Stimulated activated CD4-positive, alpha-beta T cell treated with anti-CD3 and anti-CD28 coated beads, TNF-alpha, amount 100 ng/mL, for 1 hour (primary cell): ENCODE measurements at places on chromosomes 2 and 18.

- no peak for DNase-seq
Measured at GRCh38 chr18:69400253-69400975, at the start of gene DOK6. DOK6 (plus strand) TSS chr18:69400888.

DNA sequence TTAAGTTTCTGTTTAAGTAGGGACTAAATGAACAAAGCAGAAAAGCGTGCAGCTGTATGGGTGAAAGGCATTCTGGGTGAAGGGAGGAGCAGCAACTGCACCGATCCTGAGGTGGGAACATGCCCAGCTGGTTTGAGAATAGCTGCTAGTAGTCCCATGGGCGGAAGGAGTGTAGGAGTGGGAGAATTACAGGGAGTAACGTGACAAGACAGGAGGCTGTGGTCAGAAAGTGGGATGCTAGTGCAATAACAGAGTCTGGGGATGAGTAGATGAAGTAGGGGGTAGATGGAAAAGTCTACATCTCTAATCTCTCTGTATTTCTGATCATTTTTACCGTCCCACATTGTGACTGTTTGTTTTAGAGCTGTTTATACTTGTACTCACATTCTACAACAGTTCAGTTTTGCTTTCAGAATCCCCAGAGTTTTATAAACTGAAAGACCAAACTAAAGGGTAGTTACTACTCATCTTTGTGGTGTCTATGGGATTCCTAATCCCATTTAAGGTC, 118.9 kb downstream of the LCLAT1 start:
- no peak for DNase-seq

GRCh38 chr2:169562519-169562918, 11.1 kb downstream of the FASTKD1 start:
- no peak for DNase-seq

DNA sequence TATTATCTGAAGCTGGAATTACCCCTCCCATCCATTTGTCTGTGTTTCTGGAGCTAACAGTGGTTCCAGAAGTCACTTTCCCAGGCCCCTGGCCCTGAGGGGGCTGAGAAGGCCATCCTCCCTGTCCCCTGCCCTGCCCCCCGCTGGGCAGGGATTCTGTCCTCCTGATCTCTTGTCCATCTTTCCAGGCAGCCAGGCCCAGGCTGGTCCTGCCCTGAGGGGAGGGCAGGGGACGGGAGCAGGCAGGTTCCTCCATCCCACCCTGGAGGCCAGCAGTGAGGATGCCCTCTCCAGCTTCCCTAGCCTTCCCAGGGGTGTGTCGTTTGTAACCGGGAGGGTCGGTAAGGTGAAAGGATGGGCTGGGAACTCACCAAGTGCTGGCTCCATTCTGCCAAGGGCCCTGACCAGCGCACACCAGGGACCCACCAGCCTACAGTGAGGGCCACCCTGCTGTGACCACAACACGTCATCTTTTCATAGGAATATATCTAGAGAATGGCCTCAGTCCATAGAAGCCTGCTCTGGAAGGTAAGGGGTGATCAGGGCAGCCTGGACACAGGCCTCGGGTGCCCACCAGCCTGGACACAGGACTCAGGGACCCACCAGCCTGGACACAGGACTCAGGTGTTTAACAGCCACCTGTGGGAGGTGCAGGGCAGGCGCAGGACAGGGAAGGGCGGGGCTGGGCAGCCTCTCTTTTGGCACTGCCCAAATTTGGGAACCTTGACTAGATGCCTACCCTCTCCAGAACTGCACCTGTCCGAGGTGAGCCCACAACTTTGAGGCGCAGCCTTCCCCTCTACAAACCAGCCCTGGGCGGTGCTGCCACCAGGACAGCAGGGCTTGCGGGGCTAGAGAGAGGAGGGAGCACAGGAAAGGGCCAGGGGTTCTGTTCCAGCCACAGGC, 35.8 kb upstream of the GPC1 start:
- no peak for DNase-seq

GRCh38 chr2:112087346-112088020, 32.4 kb downstream of the TMEM87B start:
- DNase-seq = no peak
